ENCODE measurements at places on chromosomes 6 and 20.

DNA sequence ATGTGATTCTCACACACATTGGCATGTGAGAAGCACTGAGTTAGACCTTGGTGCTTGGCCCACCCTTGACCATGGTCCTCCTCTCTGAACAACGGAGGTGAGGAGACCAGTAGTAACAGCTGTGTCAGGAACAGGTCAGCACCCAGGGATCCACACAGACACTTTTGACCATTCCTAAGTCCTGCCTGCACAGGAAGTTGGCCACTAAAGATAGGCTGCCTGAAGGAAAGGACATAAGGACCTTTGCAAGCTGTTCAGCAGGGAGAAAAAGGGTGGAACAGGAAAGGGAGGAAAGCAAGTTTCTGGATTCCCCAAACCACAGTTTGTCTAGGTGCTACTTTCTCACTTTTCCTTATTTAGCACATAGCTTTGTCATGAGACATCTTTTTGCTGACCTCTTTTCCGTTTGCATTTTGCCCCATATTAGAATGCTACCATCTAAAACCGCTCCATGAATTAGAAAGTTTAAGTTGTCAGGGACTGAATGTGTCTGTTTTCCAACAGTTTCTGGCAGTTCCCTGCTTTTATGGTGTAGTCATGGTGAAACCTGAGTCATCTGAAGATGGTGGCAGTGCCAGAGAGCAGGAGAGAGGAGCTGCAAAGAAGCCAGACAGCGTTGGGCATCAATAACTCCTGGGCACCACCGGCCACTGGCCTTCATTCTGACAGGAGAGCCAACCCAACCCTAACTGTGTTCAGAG is 1.1 kb upstream of the CD109 start:
- no peak for DNase-seq

DNA sequence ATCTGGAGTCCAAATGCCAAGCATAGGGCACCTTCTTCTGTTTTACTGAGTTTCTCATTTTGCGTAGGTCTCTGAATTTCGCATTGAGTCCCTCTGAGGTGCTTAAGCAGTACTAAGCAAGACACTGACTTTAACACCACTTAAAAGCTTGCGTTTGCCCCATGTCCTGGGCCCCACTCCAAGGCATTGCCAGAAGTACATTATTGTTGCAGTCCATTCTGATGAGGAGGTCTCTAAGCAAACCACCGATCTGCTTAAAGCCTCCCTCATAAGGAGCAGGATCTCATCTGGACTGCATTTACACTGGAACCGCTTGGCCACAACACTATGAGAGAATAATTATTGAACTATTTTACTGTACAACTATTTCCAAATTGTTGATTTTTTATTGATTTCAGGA is 16.3 kb downstream of the BMP2 start:
- DNase-seq, result no peak

DNA sequence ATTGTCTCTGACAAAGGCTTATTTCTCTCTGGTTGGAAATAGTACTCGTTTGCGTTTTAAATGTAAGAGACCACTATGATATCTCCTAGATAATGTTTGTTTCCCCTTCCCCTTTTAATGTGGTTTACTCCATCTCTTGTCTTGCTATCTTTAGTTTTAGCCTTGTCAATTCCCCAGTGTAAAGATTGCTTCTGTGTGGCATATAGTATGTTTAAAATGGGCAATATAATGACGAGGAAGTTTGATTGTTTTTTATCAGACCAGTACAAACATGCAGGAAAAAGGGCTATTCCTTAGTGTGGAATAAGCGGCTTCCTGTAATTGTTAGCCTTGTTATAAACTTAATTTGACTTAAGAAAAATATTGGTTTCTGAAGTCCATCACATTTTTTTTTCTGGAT is 3.1 kb downstream of the QKI start:
- DNase-seq, result no peak

DNA sequence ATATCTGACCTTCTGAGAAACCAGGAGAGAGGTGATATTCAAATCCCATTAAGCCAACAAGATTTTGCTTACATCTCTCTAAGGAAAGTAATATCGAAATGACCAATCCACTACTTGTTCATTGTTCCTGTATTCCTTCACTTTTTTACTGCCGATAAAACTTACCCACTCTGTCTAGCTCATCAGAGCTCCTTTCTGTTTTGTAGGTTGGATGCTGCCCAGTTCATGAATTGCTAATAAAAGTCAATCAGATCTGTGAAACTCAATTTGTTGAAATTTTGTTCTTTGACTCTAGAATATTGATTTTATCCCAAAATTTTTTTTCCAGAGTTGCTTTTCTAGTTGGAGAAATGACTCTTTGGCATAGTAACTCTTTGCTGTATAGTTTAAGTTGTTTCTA is 148.9 kb upstream of the INSM1 start:
- DNase-seq, result no peak

DNA sequence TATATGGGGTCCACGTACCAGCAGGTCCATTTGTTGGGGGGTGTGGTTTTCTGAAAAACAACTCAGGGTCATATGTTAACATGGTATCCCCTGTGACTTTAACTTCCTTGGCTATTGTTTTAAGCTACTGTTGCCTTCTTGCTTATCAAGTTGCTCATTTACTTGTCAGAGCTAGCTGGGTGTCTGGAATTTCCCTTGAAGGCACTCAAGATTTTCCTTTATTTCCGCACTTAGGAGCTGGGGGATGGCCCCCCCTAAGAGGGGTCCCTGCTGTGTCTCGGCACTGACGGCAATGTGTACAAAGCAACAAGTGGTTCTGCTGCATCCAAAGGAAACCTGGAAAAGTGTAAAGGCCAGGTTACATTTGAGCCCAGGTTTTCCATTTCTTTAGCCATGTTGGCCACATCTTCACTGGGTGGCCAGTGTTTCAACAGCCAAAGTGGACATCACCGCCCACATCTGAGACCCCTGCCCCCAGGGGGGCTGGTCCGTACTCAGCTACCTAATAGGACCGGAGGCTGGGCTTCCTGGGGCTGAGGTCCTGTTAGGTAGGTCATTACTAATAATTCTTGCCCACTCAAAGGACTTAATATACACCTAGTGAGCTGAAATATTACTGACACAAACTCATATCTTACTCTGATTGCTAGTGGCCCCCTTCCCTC is 24.8 kb upstream of the SYNDIG1 start:
- no peak for DNase-seq

DNA sequence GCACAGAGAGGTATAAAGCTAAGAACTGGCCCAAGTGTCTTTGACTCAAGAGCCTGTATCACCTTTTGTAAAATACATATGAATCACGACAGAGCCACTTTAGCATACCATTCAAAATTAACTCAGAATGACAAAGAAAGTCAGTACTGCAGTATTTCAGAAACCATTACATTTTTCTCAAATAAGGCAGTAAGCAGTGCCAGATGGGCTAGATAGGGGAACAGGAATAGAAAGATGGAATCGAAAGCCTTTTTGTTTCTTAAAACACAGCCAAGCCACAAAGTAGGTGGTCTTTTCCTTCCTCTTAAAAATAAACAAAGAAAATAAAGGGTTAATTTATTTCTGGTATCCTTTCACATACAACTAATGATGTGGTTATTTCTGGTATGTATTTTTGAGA is 10.3 kb downstream of the CLDN20 start:
- no peak for DNase-seq

DNA sequence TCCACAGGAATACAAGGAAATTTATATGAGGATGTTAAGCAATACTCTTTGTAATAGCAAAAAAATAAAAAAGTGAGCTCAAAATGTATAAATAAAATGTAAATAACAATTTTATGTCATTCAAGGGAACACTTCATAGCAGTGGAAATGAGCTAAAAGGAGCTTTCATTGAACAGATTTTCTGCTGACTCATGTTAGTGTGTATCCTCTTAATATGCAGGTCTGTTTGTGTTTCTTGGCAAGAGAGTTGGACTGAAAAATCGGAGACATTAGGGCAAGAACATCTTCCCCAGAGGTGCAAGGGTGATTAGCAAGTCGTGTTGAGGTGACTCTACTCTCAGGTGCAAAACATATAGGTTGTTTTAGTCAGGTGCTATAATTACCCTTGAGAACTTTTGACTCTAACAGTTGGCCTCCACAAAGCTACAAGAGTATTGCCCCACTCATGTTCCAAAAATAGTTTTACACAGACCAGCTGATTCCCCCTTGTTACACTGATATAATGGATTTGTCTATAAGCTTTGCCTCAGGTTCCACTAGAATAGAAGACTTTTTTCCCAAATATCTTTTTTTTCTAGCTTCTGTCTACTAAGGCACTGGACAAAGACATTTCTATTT is 702.9 kb downstream of the TENT5A start:
- no peak for DNase-seq

- DNase-seq, result no peak
Observed at GRCh38 chr20:56002908-56003800, 2.2 kb downstream of the CBLN4 start.

DNA sequence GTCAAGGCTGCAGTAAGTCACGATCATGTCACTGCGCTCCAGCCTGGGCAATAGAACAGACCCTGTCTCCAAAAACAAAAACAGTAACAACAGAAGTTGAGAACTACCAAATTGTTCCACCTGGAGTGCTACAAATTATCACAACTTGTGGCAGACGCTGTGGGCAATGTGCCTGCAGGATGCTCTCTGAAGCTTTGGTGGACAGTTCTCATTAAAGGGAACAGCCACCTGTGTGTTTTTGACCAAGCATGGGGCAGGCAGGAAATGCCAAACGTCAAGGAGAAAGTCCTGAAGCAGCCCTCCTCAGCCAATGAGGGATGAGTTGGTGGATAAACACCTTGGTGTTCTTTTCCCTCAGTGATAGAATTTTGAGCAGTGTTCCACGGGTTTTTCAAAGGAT is 15.8 kb downstream of the COX4I2 start:
- no peak for DNase-seq

- no peak for DNase-seq
Observed at GRCh38 chr20:1863296-1863695, 31.9 kb upstream of the SIRPA start.

GRCh38 chr6:113306552-113307145 is 550.5 kb upstream of the MARCKS start:
- DNase-seq, result no peak

DNA sequence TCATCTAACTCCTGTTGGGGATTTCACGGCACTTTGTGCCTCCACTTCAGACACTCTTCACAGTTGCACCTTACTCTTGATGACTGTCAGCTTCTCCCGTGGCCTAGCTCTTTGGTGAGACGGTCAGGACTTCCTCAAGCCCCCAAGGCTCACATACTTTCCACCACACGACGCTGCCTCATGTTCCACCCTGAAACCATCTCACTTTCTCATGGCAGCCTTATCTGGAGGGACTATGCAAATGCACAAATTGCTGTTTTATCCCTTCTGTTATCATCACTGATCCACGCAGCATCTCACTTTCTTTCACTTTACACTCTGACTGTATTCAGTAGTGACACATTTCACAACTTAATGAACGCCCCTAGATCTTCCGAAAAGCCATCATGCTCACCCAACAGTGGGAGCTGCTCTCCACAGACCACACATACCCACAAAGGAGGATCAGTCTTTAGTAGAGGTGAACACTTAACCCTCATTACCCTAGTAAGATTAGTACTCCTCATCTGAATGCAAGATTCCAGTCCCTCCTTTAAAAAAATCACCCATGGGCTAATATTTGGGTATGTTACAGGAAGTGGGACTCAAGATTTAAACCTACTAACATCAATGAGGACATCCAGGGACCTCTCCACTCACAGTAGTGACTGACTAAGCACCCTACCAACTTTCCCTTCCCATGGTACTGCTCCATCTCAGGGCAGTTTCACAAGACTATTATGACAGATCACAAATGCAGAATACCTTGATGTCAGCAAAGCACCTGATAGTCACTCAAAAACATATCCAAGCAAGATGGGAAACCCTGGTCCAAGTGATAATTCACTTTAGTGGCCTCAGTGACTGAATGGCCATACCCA is 35.4 kb downstream of the FYN start:
- DNase-seq, result peak; percentile 44

DNA sequence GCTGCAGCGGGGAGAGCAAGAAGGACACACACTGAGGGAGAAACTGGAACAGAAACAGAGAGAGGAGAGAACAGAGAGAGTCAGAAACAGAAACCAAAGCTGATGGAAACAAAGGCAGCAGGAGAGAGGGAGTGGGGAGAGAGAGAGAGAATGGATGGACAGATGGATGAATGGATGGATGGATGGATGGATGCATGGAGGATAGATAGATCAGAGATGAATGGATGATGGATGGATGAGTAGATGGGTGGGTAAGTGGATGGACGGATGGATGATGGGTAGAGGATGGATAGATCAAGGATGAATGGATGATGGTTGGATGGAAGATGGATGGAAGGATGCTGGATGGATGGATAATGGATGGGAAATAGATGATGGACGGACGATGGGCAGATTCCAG is 35.0 kb upstream of the PHACTR3 start:
- no peak for DNase-seq

DNA sequence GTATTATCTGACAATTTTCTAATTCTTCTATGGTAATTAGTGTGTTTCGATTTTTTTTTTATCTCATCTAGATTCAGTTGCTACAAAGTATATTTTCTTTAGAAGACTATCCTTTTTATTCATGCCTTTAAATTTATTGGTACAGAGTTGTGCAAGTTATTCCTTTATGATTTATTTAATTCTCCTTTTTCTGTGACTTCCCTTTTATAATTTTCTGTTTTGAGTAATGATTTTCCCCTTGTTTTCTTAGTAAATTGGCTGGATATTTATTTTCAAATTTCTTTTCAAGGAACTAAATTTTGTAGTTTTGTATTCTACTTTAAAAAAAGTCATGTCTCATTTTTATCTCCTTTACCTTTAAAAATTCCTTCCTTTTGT is 2.4 kb upstream of the IL22RA2 start:
- no peak for DNase-seq

- no peak for DNase-seq
Observed at GRCh38 chr6:1960486-1961142, 284.8 kb downstream of the GMDS start.

DNA sequence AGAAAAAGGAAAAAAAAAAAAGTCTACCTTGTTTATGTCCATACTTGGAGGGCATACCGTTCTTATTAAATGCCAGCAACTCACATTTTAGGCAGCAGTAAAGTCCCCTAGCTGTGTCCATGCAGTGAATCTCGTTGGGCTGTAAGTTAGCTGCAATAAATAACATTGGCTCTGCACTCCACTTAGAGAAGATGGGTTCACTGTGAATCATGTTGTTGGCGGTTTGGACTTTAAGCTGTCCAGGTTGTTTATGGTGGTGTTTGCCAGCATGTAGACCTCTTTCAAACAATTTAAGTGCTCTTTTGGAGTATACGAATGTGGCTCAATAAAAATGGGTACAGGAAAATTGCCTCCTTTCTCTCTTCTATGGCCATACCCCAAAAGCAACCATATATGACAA is 127.4 kb downstream of the ZNF217 start:
- no peak for DNase-seq

DNA sequence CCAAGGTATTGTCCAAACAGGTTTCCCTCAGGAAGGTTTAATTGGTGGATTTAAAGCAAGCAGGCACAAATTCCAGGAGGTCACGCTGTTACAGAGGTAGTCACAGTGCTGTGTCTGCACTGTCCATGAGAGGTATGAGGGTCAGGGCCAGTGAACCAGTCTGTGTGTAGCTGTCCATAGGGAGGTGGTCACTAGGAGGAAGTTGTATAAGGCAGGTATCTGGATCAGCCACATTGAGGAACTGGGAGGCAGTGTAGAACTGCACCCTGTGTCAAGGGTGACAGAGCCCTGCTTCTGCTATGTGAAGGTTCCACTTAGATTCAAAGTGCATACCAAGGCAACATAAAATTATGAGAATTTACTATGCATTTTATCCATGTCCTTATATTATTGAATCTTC is 73.3 kb downstream of the MAP3K4 start:
- no peak for DNase-seq

- no peak for DNase-seq
Observed at GRCh38 chr20:6994452-6994851, 227.0 kb downstream of the BMP2 start.

Data from activated T-helper 9 cell treated with anti-CD3 and anti-CD28 coated beads, Interleukin-2, amount 50 U/mL, for 16 hours (primary cell).